ENCODE measurements at places on chromosomes 3 and 15. TPM values are rescaled to one million over a fixed set of nuclear protein-coding genes. Genes with fewer than 3 reads are reported as not detected.

DNA sequence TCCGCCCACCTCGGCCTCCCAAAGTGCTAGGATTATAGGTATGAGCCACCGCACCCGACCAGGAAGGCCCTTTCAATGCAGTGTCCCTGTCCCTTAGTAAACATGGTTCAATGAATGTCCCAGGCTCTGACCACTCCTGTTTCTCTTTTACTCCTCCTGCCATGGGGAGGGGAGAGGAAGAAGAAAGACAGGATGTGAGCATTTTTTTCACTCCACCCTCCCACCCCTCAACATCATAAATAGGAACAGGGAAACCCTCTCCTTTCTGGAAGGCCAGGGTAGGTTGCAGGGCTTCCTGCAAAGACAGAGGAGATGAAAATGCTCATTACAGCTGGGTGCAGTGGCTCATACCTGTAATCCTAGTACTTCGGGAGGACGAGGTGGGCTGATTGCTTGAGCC, 7.5 kb upstream of the TATDN2 start:
- no peak for DNase-seq
- peaks cover 38% of the 10 kb centered on the region for H3K36me3 ChIP-seq
- H3K4me3 ChIP-seq, result no peak overlapping the region
- no peaks in the 10 kb centered on the region for H3K27me3 ChIP-seq
- H3K27ac ChIP-seq, result no peak overlapping the region

DNA sequence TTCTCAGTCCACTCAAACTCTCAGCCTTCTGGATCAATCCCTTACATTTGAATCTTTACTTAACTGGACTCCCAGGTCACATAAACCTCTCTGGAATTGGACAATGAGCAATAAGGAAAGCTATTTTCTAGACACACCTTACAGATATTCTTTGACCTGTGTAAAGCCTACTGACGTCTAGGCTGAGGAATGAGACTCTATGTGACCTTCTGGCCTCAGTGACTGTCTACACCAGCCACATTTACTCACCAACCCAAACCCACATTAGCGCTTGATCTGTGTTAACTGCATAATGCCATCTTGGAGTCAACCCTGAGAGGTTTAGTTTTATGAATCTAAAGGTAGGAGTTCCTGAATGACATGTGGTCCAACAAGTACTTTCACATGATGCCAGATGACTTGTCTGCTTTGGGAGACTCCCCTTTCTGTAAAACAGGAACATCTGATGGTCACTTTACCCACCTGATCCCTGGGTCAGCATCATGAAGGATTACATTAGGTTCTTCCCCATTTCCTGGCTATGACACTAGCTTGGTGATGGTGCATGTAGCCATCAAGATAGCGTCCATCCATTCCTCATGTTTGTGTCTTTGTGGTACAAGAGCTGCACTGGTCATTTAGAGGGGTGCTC, 11.4 kb upstream of the COMMD2 start:
- no peak for DNase-seq
- peaks cover 27% of the 10 kb centered on the region for H3K27me3 ChIP-seq
- H3K4me3 ChIP-seq, result no peak overlapping the region
- H3K4me1 ChIP-seq, result no peaks in the 10 kb centered on the region

The GOLGA8K gene
- 0.25 TPM for total RNA-seq

DNA sequence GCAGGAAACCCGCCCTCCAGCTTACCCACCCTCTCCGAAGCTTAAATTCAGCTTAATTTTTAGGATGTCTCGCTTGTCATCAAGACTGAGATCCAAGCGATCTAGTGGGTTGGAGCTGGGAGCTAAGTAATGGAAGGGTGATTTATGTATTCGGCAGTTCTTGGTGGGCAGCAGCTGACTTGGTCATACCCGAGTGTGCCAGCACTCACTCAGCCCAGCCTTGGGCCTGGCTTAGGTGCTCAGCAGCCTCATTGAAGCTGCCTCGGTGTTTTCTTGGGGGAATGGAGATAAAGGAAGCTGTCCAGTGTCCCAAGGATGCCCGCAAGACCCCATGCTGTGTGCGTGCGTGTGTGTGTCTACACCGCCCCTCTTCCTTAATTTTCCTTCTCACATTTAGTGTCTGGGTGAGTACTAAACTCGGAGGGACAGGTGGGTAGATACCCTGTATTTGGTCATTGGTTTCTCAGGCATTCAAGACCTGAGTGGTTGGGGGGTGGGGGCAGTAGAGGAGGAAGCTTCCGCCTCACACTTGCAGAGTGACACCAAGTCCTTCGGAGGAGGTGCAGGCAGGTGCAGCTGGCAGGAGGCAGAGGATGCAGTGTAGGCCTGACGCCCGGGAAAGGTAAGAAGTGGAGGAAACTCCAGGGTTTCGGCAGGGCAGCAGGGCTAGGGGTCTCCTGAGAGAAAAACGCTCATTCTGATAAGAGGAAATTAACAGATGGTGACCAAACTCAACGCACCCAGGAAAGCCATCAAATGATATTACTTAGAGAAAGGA, 92.8 kb downstream of the PCSK6 start:
- peaks cover 26% of the 10 kb centered on the region for H3K27me3 ChIP-seq
- H3K27ac ChIP-seq, result no peak overlapping the region

GRCh38 chr3:134077649-134078161, 48.0 kb upstream of the SLCO2A1 start:
- no peaks in the 10 kb centered on the region for H3K36me3 ChIP-seq
- H3K27me3 ChIP-seq, result no peaks in the 10 kb centered on the region
- no peak overlapping the region for H3K4me3 ChIP-seq
- no peak for DNase-seq

DNA sequence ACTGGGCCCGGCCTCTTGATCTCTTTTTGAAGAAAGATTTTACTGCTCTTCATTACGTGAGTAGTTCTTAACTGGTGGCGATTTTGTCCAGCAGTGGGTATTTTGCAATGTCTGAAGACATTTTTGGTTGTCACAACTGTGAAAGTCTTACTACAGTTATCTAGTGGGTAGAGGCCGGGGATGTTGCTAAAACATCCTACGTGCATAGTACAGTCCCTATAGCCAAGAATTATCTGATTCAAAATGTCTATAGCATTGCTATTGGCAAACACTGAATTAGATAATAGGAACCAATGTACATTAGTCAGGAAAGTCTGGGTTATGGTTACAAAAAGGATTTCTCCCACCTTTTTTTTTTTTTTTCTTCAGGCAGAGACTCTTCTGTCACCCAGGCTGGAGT, 38.1 kb downstream of the FOXL2 start:
- H3K27me3 ChIP-seq, result no peaks in the 10 kb centered on the region
- no peaks in the 10 kb centered on the region for H3K36me3 ChIP-seq
- H3K4me1 ChIP-seq, result no peaks in the 10 kb centered on the region
- H3K27ac ChIP-seq, result no peak overlapping the region

DNA sequence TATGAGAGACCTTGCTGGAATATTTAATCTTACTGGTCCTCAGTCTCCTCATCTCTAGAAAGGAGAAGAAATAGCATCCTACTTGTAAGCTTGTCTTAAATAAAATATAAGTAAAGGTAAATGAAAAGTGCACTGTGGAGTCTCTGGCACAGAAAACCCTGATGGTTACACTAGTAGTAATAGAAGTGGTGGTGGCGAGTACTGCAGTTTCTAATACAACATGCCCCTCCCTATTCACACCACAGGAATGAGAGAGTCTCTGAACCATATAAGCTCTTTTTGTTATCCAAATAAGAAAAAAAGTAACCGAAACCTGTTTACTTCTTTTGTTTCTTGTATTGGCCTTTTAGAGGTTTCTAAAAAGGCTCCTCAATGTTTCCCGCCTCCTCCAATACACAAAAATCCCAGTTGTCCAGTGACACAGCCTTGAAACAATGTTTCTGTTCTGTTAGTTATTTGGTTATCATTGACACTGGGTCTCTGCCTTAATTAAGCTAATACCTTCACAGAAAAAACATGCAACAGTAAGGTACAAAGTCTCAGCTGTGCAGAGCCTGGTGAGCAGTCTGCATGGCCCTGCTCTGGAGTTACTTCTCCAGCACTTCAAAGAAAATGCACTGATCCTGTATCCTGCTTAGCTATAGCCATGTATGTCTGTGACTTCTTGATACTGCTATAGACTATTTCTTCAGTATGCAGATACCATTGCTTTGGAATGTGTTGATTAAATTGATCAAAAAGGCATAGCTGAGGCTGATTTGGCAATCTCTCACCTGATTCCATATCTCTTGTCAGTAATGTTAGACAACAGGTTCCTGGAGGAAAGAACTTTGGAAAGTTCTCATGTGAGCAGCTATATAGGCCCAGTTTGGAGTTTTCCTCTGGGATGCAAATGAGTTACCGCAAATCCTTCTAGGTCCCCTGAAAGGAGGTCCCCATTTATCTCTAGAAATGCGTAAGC, 315.6 kb upstream of the IL12A start:
- H3K27ac ChIP-seq, result no peak overlapping the region
- H3K36me3 ChIP-seq, result no peaks in the 10 kb centered on the region
- H3K4me3 ChIP-seq, result no peak overlapping the region

GRCh38 chr3:17155951-17156350, 271.2 kb downstream of the PLCL2 start:
- no peak overlapping the region for H3K27ac ChIP-seq
- DNase-seq, result no peak
- H3K4me1 ChIP-seq, result peaks cover 29% of the 10 kb centered on the region
- H3K4me3 ChIP-seq, result no peak overlapping the region
- H3K27me3 ChIP-seq, result no peaks in the 10 kb centered on the region

Measured in activated CD4-positive, alpha-beta T cell treated with anti-CD3 and anti-CD28 coated beads for 36 hours (primary cell).